Tracheal epithelial cell (primary cell): ENCODE measurements at places on chromosomes 7 and 10. TPM values are rescaled to one million over a fixed set of nuclear protein-coding genes. Genes with fewer than 3 reads are reported as not detected.

GNAT3 gene
- total RNA-seq, result not detected in 2 replicates

HOXA3 gene
- total RNA-seq, result 0.85 and 1.7 TPM in 2 replicates

GPR85 gene
- 0.48 and 1.1 TPM in 2 replicates for total RNA-seq

SH2D4B gene
- total RNA-seq, result under 0.01 TPM in 1 of 2 replicates, not detected in the other

TMEM270 gene
- total RNA-seq, result not detected in 2 replicates

CPN1 gene
- total RNA-seq, result not detected in 2 replicates

ACSL5 gene
- total RNA-seq, result under 0.01 and 2.7 TPM in 2 replicates

CCL26 gene
- not detected in 2 replicates for total RNA-seq
